ENCODE measurements at places on chromosomes 1 and 21. TPM values are rescaled to one million over a fixed set of nuclear protein-coding genes. Genes with fewer than 3 reads are reported as not detected.

DNA sequence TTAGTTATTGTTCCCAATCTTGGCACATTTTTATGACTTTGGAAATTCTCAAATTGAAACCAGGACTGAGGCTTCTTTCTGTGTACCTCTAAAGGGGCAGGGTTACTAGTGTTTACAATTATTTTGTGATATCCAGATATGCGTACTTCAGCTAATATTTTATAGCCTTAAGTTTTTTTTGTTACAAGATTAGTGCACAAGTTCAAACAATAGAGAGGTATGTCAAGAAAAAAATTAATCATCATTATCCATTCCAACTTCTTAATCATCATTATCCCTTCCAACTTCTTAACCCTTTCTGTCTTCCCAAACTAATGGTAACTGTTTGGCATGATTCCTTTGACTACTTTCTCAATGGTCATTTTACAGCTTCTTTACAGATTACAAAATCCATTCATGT is 272.9 kb upstream of the C1orf105 start:
- no peak for DNase-seq

GRCh38 chr1:178993559-178993958 is 32.1 kb upstream of the FAM20B start:
- no peak for DNase-seq

DNA sequence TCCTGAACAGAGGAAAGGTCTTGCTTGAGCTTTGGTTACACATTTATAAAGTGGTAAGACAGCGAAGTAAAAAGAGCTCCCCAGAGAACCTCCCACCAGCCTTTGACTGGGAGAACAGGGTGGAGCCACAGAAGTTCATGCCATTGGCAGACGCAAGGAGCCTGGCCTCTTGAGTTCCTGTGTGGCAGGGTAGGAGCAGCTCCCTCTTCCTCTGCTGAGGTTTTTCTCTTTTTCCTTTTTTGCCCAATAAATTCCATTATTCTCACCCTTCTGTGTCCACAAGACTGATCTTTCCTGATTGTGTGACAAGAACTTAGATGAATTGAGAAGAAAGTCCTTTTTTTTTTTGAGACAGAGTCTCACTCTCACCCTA is 4.3 kb downstream of the THEM4 start:
- DNase-seq = no peak

IFI6 gene
- total RNA-seq = 66.0 TPM

HNRNPR gene
- total RNA-seq = 149 TPM

DNA sequence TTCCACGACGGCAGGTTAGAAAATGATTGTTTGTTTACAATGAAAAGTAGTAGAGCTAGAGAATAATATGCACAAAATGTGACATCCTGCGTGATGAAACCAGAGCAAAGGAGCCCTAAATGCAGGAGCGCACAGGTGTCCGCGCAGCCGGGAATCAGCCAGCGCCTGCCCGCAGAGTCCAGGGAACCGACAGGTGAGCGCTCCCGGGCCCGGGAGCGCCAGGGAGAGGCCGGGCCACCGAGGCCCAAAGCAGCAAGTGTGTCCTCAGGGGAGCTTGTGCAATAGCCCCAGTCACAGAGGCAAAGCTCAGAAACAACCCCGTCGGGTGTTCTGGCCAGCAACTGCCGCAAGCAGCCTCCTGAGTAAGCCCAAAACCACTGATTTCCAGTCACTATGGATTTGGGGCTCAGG is 789 bp upstream of the GALE start:
- DNase-seq = no peak

DNA sequence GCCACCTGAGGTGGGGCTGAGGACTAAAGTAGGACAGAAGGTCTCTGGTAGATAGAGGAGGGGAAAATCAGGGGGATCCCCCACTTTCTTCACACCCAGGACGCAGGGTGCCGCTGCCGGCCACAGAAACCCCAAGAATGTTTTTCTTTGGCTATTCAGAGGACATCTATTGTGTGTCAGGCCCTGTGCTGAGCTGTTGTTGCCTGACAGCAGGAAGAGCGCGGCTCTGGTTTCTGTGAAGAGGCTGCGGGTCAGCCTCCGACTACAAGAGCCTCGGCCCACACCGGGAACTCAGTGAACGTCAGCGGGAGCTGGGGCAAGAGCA is 407 bp upstream of the PIGV start:
- no peak for DNase-seq

KMO gene
- not detected for total RNA-seq

DNA sequence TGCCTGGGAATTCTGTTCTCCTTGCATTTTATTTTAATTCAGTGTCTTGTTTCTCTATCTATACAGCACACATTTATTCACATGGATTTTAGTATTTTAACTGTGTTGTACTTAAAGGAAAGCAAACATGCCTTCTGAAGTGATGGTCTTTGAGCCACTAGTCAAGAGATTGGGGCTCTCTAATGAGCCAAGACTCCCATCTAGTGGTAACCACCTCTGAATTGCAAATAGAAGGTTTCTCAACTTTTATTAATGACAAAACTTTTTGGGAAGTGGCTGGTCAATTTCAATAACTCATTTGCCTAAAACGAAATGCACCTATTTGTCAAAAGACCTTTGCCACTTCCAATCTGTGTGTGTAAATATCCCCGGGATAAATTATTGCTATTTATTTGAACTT is 199.6 kb downstream of the LTN1 start:
- DNase-seq = no peak

GRCh38 chr21:31778546-31778945 is 46.6 kb upstream of the SCAF4 start:
- peak; percentile 45 for DNase-seq

RIIAD1 gene
- total RNA-seq = not detected

DNA sequence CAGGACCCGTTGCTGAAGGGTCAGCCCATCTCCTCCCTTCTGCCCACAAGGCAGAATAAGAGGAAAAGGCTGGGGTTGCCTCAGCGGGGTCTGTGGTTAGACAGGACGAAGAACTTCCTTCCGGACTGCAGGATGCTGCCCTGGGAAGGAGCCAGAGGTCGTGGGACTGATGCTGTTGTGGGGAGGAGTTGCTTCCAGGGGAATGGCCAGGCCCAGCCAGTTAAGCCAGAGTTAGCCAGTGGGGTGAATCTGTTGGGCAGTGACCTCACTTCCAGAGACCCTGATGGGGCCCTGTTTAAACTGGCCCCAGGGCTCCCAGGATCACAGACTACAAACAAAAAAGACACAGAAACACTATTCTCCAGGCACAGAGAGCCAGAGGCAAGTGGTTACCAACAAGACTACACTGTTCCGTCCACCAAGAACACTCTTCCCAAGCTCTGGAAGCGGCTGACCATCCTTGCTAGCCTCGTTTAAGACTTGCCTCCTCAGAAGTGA is 13.0 kb downstream of the FAM229A start:
- no peak for DNase-seq

DNA sequence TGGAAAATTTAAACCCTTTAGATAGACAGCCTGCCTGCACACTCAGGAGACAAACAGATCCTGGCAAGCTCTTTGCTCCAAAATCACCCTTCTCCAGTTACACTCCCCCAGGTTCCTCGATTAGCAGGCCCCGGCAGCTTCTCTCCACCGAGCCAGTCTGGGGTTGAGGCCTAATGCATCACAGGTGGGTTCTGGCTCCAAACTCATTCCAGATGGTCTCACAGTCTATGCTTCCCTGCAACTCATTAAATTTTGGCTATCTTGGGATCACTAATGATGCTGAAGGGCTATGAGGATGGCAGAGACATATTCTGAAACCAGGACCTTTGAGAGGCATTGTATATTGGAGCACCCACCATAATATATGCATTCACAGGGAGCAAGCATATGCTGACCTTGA is 559.8 kb upstream of the USP24 start:
- no peak for DNase-seq

- DNase-seq = no peak
These were observed 21.8 kb upstream of the GRHL3 start for GRCh38 chr1:24297187-24297851.

DNA sequence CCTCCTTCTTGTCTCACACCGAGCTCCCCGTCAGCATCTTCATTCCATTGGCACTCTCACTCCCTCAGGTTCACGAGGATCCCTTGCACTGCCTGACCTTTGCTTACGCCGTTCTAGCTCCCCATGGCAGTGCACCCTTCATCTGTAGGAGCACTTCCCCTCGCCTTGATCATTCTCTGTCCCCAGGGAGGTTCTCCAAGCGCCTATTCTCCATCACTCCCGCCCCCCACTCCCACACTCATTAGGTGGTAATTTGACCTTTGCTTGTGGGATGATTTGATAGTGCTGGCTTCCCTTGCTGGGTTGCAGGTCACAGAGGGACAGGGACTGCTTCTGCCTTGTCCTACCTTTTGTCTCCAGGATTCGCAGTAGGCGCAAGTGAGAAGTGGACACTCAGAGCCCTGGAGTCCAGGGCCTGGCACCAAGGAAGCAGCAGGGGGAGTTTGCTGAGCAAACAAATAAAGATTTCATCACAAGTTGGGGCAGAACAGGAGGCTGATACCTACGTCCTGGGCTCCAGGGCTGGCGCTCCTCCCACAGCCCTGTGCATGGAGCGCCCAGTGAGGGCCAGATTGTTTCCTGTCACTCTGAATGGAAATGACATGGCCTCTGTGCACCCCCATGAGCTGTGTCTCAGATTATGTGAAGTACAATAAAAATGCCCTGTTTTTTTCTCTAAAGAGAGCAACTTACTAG is 82.0 kb upstream of the RUNX3 start:
- no peak for DNase-seq

DNA sequence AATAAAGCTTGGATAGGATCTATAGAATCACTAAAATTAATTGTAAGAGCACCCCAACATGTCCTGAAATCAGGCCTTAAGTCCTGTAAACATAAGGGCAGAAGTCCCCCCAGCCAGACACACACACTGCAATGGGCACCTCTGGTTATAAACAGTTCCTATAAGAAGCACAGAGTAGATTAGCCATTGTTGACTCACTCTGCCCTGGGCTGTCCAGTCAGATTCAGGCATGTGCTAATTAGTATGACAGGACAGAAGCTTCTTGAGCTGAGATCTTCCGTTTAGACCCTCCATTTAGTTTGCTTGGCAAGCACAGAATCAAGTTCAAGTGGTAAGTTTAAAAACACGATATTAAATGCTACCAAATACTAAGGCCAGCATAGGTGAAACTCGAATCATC is 11.8 kb upstream of the DENND1B start:
- DNase-seq = peak; percentile 63

LUZP1 gene
- total RNA-seq = 18.2 TPM

SLC2A5 gene
- not detected for total RNA-seq

DIO1 gene
- not detected for total RNA-seq

GRCh38 chr1:210937846-210938245 is 196.1 kb downstream of the KCNH1 start:
- no peak for DNase-seq

CDA gene
- not detected for total RNA-seq

TRIM67 gene
- total RNA-seq = not detected

DNA sequence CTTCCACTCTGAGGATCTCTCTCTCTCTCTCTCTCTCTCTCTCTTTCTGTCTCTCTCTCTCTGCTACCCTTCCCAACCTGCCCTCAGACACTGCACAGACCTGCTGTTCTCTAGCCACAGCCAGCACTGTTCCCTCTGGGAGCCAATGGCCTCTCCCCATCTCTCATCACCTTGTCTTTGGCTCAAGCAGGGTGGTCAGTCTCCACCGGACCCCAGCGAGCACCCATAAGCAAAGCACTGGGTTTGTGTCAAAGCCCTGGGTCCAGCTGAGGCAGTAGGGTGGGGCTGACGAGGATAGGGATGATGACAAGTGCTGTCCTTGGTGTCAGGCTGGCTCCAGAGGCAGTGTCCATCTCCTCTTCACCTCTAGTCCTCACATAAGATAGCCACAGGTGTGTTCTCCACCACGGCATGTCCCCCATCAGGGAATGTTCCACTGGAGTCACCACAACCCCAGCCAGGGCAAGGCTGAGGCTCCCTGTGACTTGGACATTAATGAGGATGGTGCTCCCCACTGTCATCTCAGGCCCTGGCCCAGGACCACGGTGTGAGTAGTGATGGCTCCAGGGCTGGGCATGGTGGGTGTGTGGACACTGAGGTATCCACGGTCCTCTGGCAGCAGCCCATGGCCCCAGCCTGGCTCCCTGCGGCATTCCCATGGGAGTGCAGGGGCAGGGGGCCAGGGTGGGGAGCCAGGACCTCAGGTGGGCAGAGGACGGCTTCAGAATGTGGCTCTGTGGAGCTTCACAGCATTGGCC is 8.4 kb upstream of the GOLT1A start:
- DNase-seq = no peak

DNA sequence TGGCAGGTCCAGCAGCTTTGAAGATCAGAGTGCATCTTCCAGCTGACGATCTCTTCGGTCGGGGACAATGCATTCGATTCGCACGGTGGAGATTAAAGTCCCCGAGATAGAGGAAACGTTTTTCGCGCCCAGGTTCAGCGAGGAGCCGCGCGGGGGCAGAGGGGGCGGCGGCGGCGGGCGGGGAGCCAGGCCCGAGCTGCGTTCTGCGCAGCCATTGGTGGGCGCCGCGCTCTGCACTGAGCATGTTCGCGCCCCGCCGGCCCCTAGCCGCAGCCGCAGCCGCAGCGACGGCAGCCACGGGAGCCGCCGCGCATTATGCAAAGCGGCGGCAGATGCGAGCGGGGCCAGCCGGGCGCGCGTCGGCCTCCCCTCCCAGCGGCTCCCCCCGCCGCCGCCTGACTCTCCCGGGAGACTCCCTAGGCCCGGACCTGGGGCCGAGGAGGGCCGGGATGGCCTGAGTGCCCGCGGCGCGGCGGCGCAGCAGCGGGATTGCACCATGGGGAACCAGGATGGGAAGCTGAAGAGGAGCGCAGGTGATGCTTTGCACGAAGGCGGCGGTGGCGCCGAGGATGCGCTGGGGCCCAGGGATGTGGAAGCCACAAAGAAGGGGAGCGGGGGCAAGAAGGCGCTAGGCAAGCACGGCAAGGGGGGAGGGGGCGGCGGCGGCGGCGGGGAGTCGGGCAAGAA is at the start of gene FMN2:
Gene FMN2 (plus strand): TSS at position 270 of the 687 bp plus-strand sequence. CDS start 227 bp downstream, at position 497.
- DNase-seq = peak; percentile 92

DNA sequence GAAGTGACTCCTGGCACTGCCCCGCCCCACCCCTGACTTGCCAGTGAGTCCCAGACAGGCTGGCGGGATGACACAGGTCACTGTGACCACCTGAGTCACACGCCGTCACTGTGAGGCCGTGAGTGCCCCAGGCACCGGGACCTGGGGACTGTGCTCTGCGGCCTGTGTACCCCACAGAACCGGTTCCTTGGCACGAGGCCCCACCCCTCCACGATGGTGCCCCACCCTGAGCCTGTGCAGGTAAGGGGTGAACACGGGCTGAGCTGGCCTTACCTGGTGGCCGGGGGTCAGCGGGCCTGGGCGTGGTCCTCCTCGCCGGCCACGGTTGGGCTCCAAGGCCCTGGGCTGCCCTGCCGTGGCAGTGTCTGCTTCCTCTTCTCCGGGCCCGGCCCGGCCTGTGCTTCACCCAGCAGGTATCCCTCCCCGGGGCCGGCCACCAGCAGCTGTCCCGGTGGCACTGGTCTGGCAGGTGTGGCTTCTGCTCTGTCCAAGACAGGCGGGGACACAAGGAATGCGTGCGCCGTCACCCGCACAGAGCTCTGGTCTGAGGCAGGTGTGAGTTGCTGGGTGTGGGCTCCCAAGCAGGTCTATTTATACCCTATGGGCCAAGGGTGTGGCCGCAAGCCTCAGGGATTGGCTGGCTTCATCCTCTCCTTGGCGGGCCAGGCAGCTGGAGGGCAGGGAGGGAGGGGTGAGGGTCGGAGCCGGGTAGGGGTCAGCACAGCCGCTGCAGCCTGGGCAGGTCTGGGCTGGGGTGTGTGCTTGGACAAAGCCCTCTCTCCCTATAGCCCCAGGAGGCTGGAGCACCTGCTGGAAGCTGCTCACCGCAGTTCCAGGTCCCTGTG is at the start of gene RNF223:
Gene RNF223 (minus strand): TSS at position 564 of the 845 bp plus-strand sequence. CDS start 1,740 bp downstream, outside the sequence.
- no peak for DNase-seq

KRTAP10-4 gene
- not detected for total RNA-seq

- DNase-seq = no peak
These were observed 37.7 kb upstream of the IGSF5 start for GRCh38 chr21:39707316-39707715.

Measured in MG63 (cell line).